A549 treated with Mapracorat at 1 μM for 4 hours (cell line): ENCODE measurements at places on chromosomes 3 and 15. TPM values are rescaled to one million over a fixed set of nuclear protein-coding genes. Genes with fewer than 3 reads are reported as not detected.

Gene MESP2
- total RNA-seq = 0.27 to 0.72 TPM (median 0.46 TPM) in 5 replicates

Gene B3GNT5
- total RNA-seq = 21.6 to 28.2 TPM (median 26.8 TPM) in 5 replicates

Gene CYP8B1
- total RNA-seq = not detected in 5 replicates

Gene SLC27A2
- total RNA-seq = 30.9 to 37.7 TPM (median 33.0 TPM) in 5 replicates

Gene LRTM1
- total RNA-seq = not detected in 5 replicates

Gene LINGO1
- 6.0 to 10.4 TPM (median 9.8 TPM) in 5 replicates for total RNA-seq

Gene PLXNA1
- 22.4 to 26.7 TPM (median 25.1 TPM) in 5 replicates for total RNA-seq

Gene C3orf22
- total RNA-seq = not detected in 5 replicates

Gene GOLGA8S
- 0.10 to 0.23 TPM (median 0.18 TPM) in 5 replicates for total RNA-seq

Gene FOXP1
- 7.0 to 9.6 TPM (median 8.1 TPM) in 5 replicates for total RNA-seq
